Posterior cingulate gyrus (tissue), 11 donors: ENCODE measurements at places on chromosomes 7 and 10.

DNA sequence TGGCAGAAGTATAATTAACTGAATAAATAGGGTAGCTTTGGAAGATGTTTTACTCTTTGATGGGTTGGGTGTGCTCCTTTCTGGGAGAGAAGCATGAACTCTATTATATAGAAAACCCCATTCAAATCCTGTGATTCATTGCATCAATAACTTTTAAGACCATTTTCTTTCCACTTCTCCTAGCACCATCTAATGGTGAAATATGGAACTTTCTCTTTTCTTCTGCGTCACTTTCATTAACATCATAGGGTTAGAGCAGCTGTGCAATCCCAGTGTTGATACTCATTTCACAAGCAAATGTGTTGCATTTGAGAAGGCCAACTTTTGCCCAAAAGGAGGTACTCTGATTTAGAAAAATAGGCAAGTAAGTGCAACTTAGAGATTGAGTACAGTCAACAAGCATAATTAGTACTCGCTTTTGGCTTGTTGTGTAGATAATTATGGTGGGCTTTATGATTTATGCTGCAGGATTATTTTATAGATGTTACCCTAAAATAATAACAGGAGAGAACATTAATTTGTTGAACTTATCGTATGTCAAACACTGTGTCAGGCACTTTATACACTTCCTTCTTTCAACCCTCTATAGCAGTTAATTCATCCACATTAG is 92.9 kb downstream of the CPED1 start:
- no peak for DNase-seq

DNA sequence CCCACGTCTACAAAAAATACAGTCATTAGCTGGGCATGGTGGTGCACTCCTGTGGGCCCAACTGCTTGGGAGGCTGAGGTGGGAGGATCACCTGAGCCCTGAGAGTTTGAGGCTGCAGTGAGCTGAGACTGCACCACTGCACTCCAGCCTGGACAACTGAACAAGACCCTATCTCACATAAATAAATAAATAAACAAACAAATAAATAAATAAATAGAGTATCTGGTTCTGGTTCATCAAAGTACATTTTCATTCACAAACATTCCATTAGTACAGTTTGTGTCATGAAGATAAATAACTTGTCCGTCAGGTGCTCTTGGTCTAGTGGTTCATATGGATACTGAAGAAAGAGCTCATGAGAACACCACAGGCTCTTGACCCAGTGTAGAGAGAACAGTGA is 96.4 kb downstream of the RSU1 start:
- DNase-seq, result no peak

GRCh38 chr7:6486438-6487183 is 38.9 kb upstream of the DAGLB start:
- DNase-seq, result no peak

DNA sequence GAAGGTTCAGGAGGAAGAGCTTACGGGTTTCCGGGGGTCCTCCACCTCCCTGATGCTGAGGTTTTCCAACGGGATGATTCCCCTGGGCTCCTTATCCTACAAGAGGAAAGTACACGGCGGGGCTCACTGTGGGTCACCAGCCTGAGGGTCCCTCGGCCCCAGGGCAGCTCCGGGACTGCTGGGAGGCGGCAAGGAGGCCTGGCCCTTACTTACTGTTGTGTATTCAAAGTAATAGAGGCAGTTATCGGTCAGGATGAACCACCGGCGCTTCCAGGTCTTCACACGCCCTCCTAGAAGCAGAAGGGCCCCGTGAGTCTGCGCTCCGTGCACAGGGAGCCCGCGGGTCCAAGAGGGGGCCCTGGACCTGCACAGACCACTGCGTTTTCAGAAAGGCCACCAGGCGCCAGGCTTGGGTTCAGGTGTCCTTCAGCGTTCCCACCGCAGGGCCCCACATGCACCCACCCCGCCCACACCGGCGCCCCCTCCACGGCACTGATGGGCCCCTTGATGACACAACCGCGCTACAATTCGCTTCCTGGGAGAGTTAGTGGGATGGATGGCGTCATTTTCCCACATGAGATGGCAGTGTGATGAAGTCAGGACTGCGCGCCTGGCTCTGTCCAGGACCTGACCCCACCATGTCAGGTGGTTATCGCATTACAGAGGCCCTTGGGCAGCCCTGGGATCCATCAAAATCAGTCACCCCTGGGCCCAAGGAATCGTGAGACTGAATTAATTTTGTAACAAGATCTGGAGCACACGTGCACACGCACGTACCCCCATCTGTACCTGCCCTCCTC is 106.7 kb downstream of the CYTH3 start:
- no peak for DNase-seq

GRCh38 chr10:21285742-21286331 is 239.6 kb downstream of the SKIDA1 start:
- DNase-seq, result no peak

GRCh38 chr7:115672024-115672423 is 358.5 kb downstream of the TFEC start:
- no peak for DNase-seq

DNA sequence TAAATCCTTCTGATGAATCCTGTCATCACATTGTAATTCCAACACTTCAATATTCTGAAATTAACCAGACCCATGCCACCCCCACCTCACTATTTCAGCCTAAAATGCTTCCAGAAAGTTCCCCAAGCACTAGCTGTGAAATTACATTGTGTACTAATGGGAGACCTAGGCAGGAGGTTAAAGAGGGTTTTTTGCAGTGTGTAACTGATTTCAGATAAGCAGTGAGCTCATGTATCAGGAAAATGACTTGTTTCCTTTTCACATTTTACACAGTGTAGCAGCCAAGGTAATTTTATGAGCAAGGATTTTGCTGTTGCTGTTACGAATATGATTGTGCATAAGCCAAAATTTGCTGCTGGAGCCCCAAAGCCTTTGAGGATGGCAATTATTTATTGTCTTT is 129.0 kb downstream of the INHBA start:
- DNase-seq, result no peak
